ENCODE measurements at places on chromosomes 2 and 18.

GRCh38 chr2:150212722-150213171 lies 274.7 kb downstream of the RND3 start:
- no peak for DNase-seq

GRCh38 chr2:197516393-197516761 lies 511 bp downstream of the MOB4 start:
- peak; percentile 46 for DNase-seq

- DNase-seq = no peak
Measured at GRCh38 chr2:234308813-234309195, 188.1 kb downstream of the ARL4C start.

DNA sequence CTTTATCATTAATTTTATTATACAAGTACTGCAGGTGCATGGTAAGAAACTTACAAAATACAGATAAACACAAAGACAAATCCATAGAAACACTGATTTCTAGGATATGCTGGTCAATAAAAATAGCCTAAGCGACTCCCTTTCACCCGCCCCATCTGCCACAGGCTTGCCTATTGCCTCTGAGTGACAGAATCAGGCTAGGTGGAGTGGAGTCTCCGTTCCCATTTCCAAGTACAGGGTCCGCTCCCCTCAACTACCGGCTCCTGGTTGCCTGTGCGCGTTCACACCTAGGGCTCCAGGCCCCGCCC lies 201 bp upstream of the TRAPPC12 start:
- DNase-seq = no peak

- no peak for DNase-seq
Measured at GRCh38 chr2:95271381-95271971, 2.8 kb upstream of the PROM2 start.
